ENCODE measurements at places on chromosomes 2 and 18.

GRCh38 chr18:42514512-42514911 is 559.5 kb downstream of the PIK3C3 start:
- DNase-seq, result no peak

DNA sequence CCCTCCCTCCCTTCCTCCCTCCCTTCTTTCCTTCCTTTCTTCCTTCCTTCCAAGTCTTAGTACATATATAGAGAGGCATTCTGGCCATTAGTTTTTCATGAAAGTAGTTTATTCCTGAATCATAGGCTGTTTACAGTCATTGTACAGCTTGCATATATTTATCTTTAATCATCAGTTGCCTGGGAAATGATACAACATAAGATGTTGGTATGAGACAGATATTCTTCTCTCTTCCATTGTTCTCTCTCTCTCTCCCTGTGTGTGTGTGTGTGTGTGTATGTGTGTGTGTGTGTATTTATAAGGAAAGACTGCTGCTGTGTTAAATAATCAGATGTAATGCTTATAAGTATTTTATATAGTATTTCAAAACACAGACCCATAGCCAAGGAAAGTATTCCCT is 289.8 kb upstream of the UBE2E3 start:
- DNase-seq, result no peak

DNA sequence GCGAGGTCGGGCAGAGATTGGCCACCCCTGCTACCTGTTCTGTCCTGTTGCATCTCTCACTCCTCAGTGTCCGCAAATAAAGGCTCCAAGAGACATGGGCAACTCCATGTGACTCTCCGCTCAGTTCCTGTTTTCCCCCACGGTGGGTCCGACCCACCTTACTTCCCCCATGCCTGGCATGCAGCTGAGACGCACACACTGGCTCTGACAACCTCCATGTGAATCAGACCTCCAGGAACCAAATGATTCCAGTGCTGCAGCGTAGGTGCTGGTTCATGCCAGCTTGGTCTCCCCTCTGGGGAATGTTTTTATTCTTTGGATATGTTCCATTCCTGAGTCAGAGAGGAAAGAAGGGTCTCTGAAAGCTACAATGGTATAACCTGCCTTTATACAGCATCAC is 221.5 kb downstream of the SH3RF3 start:
- no peak for DNase-seq

DNA sequence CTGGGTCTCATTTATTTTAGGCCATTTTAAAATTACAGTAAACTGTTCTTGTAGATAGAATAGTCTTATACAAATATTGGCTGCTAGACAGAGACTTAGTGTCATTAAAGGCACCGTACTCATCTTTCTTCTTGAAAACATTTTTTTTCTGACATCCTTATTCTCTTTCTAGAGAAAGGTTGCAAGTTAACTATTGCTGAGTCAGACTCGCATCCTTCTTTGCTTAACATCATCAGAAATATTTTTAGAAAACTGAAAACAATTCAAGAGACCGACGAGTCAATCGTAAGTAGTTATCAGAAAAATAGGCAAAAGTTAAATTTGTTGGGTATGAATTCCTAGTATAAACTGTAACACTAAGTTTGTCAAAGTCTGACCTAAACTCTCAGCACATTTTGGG is 72.2 kb downstream of the HNMT start:
- DNase-seq, result no peak

Data from hematopoietic multipotent progenitor cell treated with erythropoietin and hydrocortisone succinate and interleukin-3 and kit ligand, for 17 days (in vitro differentiated cells).